ENCODE measurements at places on chromosomes 11 and 22. TPM values are rescaled to one million over a fixed set of nuclear protein-coding genes. Genes with fewer than 3 reads are reported as not detected.
A peak's percentile ranks its signal among the peaks of the same experiment; 100 is the strongest.

- no peak overlapping the region for H3K27ac ChIP-seq
- no peak for DNase-seq
- H3K27me3 ChIP-seq = no peaks in the 10 kb centered on the region
- H3K36me3 ChIP-seq = peaks cover 21% of the 10 kb centered on the region
- no peaks in the 10 kb centered on the region for H3K4me1 ChIP-seq
These were observed 7.3 kb downstream of the SERGEF start for GRCh38 chr11:18005376-18006129.

DNA sequence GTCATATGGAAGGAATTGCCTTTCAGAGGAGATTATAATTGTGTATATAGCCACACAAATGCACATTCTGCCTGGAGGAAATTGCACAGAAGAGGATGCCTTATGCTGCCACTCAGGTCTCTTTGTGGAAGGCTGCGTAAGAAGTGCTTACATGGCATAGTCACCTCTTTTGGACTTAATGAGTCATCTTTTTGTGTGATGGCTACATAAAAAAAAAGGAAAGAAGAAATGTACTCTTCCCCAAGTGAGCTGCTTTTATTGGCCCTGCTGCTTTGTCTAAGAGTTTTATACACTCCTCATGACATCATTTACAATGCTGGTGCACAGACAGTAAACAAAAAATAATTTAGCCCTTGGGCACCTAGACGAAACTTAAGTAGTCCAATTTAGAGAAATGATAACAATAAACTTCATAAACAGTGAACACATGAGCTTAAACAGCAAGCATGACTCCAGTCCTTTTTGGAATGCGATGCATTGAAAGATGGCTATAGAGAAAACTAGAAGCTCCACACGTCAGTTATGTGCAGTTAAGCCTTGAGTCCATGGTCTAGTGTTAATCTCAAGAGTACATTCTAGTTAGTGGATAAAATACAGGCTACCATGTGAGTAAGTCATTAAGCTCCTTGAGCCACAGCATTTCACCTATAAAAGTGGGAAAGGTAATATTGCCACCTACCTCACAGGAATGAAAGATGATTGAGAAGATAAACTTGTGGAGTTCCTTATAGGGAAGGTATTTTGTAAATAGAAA is 12.0 kb downstream of the CSTPP1 start:
- H3K27me3 ChIP-seq = no peaks in the 10 kb centered on the region
- no peaks in the 10 kb centered on the region for H3K36me3 ChIP-seq
- no peak for DNase-seq
- H3K4me1 ChIP-seq = no peaks in the 10 kb centered on the region
- no peak overlapping the region for H3K4me3 ChIP-seq

DNA sequence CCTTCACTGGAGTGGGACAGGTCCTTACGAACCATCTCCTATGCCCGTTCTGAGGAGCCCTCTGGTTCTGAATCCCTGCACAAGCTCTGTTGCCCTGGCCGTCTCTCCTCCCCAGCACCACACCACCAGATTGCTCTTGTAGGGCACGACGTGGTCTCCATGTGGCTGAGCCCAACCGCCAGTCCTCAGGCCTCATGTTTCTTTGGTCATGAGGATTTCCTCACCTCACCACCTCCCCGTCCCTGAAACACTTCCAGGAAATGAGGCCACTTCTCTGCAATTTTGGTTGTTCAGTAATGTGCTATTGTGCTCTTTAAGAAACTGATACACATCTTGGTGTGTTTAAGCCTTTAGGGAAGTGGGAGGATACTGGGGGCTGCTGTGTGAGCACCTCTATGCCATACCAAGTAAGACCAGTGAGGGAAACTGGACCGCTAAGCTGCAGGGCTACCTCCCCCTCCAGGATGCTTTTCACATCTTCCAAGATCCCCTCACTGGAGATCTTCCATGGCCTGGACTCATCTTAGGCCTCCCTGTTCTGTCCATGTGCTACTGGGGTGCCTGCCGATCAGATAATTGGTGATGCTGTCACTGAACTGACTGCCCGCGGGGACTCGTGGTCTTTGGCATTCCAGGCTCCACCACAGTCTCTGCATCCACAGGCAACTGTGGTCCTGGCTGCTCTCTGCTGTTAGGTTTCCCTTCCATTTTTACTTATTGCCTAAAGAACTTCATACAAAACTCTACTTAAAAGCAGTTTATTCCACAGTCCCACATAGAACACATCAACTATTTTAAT is 21.9 kb downstream of the DRICH1 start:
- H3K4me1 ChIP-seq = no peaks in the 10 kb centered on the region
- no peak overlapping the region for H3K27ac ChIP-seq

GRCh38 chr11:77278595-77279506 is 22.6 kb downstream of the GDPD4 start:
- H3K27me3 ChIP-seq = no peaks in the 10 kb centered on the region
- H3K27ac ChIP-seq = no peak overlapping the region
- H3K4me1 ChIP-seq = no peaks in the 10 kb centered on the region
- no peak overlapping the region for H3K4me3 ChIP-seq
- DNase-seq = no peak
- H3K36me3 ChIP-seq = no peaks in the 10 kb centered on the region

GRCh38 chr22:28715611-28716010 is 26.0 kb downstream of the CHEK2 start:
- H3K27me3 ChIP-seq = no peaks in the 10 kb centered on the region
- DNase-seq = no peak
- no peak overlapping the region for H3K4me3 ChIP-seq

- H3K36me3 ChIP-seq = no peaks in the 10 kb centered on the region
- H3K4me1 ChIP-seq = peaks cover 8% of the 10 kb centered on the region
- no peak for DNase-seq
- no peak overlapping the region for H3K4me3 ChIP-seq
These were observed 130.9 kb downstream of the UVRAG start for GRCh38 chr11:75945947-75946346.

- H3K36me3 ChIP-seq = no peaks in the 10 kb centered on the region
- no peak overlapping the region for H3K4me3 ChIP-seq
- peaks cover 37% of the 10 kb centered on the region for H3K4me1 ChIP-seq
- peak; percentile 49 for DNase-seq
These were observed 4.5 kb upstream of the TIMP3 start for GRCh38 chr22:32796865-32797573.

GRCh38 chr11:91795139-91795887 is 429.3 kb upstream of the FAT3 start:
- no peaks in the 10 kb centered on the region for H3K27me3 ChIP-seq
- no peaks in the 10 kb centered on the region for H3K36me3 ChIP-seq

GRCh38 chr11:39432929-39433328 is 2026.5 kb downstream of the LRRC4C start:
- no peak overlapping the region for H3K4me3 ChIP-seq
- no peak overlapping the region for H3K27ac ChIP-seq
- H3K27me3 ChIP-seq = no peaks in the 10 kb centered on the region
- H3K4me1 ChIP-seq = no peaks in the 10 kb centered on the region
- H3K36me3 ChIP-seq = no peaks in the 10 kb centered on the region

DNA sequence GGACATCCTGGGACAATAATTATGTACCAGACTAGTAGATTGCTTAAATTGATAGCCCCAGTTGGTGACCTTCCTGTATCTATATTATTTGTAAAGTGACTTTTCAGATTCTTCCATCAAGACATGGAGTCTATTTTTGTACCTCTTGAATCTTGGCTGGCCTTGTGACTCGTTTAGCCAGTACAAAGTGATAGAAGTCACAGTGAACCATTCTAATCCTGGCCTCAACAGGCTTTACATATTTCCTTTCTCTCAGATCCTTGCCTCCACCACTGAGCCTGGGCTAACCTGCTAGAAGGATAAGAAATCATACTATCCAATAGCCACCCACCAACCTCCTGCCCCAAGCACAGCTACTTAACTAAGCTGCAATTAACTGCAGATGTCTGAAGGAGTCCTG is 37.5 kb upstream of the SLC6A5 start:
- H3K27ac ChIP-seq = no peak overlapping the region
- H3K27me3 ChIP-seq = no peaks in the 10 kb centered on the region
- no peaks in the 10 kb centered on the region for H3K36me3 ChIP-seq
- no peaks in the 10 kb centered on the region for H3K4me1 ChIP-seq

Gene IL17REL
- total RNA-seq = 5.9 TPM

Gene GTSE1
- 14.1 TPM for total RNA-seq

Gene HBB
- 341 TPM for total RNA-seq

Gene SLC22A25
- not detected for total RNA-seq
